ENCODE measurements at places on chromosomes 11 and 22.

- peak; percentile 75 for DNase-seq
Observed at GRCh38 chr11:117828611-117829368, 4.2 kb upstream of the FXYD2 start.

DNA sequence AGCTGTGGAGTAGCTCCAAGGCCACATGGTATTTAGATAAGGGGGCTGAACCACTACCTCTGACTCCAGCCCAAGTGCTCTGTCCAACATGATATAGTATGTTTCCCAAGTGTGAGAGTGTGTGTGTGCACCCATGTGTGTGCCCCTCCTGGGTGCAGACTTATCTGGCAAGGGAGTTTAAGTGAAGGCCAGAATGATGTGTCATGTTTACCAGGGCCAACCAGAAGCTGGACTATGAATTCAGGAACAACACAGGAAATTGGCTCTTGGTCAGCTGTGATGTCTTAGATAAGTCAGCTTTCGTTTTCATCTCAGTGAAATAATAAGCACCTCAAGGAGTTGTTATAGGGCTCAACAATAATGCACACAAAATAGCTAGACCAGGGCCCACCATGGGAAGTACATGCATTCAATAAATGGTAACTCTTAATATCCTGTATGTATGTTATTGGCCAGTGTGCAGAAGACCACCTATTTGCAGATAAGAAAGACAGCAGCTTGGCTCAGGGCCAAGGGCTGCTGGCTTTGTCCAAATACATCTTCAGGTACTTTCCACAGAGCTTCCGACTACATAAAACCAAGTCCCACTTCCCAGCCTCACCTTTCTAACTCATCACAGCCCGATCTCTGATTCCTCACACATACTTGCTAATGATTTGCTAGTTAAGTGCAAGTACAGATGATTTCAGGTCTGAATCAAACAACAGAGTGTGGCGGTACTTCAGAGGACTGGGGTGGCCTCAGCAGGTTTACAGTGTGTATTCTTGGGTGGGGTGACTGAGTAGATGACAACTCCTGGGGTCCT lies 120.9 kb downstream of the ME3 start:
- no peak for DNase-seq

DNA sequence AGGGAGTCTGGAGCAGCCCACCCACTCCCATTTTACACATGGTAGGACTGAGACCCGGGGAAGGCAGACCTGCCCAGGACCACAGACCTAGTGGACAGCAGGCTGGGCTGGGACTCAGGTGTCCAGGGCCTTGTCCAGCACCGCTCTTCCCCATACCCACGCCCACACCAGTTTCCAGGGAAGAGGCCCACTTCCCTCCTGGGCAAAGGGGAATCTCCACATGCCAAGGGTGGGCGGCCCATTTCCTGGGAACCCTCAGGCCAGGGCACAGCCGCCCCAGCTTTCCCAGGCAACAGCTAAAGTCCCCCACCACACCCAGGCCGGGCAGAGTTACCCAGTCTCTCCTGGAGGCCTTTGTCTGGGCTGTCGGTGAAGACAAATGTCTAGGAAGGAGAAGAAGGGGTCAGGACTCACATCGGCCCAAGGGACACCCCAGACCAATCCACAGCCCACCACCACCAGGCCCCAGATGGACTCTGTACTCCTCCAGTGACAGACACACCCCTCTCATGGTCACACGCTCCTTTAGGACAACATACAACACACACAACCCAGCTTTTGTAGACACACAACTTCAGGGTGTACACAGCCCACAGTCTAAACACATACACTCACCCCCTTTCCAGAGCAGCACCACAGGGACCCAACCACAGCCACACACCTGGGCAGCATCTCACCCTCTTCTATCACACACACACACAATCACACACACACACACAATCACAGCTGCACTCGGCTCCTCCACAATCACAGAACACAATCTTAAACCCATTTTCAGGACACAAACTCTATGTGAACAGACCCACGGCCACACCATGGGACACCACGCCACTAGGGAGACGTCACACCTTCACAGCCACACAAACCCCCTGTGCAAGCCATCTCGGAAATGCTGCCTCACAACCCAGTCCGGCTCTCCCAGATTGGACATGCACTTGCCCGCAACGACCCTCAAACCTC lies 5.5 kb downstream of the MFNG start:
- no peak for DNase-seq

- no peak for DNase-seq
Observed at GRCh38 chr22:46619240-46619829, 851 bp upstream of the GRAMD4 start.

DNA sequence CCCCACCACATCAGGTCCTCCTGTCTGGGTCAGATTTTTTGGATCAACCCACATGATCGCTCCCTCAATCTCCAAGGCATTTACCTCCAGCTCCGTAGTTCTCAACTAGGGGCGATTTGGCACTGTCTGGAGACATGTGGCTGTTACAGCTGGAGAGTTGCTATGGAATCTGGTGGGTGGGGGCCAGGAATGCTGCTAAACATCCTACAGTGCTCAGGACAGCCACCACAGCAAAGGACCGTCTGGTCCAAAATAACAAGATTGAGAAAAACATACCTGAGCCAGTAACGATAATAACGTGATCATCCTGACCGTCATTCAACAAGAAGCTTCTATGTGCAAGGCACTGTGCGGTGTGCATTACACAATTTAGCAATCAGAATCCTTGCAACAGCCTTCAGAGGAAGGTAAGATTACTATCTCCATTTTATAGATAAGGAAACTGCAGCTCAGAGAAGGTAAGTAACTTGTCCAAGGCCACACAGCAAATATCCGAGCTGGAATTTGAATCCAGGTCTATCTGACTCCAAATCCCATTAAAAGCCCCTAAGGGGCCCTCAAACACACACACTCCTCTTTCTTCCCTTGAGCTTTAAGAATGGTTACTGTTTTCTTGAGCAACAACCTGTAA lies 14.3 kb upstream of the CRY2 start:
- DNase-seq: no peak

- DNase-seq: no peak
Observed at GRCh38 chr22:28942801-28943500, 59.6 kb downstream of the ZNRF3 start.

GRCh38 chr11:2888266-2888968 lies 2.8 kb upstream of the CDKN1C start:
- peak; percentile 88 for DNase-seq

DNA sequence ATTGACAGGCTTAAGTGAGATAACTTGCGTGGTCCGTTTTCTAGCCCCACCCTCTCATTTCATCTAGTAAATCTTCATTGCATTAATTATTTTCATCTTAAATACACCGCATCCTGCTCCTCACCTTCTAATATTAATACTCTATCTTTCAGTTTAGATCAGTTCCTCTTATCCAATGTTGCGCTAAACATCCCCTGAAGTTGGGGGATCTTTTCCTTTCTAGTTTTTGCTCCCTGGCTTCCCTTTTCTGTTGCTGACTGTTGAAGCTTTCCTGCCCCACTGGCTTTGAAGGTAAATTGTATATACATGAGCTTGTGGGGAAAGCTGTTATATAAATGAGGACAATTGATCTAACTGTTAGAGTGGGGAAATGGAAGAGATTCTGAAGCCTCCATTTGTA lies 7.2 kb downstream of the CAT start:
- DNase-seq: no peak

GRCh38 chr22:48265000-48265625 lies 1502.7 kb downstream of the TBC1D22A start:
- DNase-seq: no peak

- no peak for DNase-seq
Observed at GRCh38 chr11:115155978-115156377, 348.2 kb downstream of the CADM1 start.

- no peak for DNase-seq
Observed at GRCh38 chr22:36574728-36575127, 45.8 kb upstream of the EIF3D start.

GRCh38 chr11:123386796-123387510 lies 43.1 kb upstream of the GRAMD1B start:
- no peak for DNase-seq

DNA sequence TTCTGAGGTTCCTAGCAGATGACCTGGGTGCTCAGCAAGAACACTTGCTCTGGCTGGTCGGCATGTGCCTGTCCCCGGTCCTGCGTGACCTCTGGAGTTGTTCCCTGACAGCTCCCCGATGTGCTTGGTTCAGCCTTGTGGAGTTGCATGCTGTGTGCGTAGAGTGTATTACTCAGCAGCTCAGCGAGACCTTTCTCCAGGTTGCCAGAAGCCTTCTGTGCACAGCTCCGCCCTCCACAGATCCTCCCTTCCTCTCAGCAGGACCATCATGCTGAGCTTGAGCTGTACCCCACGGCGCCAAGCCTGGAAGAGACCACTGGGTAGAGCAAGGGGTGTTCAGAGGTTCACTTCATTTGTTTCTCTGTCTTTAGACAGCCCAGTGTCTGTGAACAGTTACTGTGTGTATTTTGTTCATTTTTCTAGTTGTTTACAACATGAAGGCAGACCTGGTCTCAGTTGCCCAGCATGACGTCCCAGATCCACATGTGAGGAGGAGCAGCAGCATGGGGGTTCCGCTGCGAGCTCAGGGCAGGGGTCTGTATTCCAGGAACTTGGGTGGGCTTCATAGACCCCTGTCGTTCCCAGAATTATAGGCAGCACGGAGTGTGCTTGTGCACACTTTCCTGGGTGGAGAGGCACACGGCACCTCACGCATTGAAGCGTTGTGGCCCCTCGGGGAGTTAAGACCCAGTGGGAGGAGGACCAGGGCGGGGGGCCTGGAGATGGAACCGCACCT lies 148.6 kb downstream of the IGLL1 start:
- DNase-seq: no peak

- DNase-seq: no peak
Observed at GRCh38 chr11:98967005-98967404, 53.7 kb upstream of the CNTN5 start.

- peak; percentile 38 for DNase-seq
Observed at GRCh38 chr22:35352214-35353111, 28.4 kb upstream of the HMOX1 start.

DNA sequence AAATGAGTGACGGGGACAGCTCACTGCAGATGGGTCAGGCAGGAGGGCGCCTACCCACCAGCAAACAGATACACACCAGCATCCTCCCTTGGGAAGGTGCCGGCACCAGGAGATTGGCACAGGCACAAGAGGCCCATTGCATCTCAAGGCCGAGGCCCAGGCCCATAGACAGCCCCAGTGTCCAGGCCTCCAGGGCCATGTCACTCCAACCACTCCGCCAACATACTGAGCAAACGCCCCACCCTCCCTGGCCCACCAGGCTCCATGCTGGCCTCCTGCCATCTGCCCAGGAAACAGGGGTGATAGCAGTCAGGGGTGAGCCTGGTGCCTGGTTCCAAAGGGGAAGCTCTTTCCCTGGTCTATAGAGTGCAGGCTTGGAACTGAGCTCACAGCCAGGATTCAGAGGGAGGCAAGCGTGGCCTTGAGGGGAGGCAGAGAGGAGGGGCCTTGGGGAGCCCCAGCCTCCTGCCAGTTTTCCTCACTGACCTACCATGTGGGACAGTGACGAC lies 34.7 kb downstream of the PISD start:
- no peak for DNase-seq

GRCh38 chr11:12657336-12657735 lies 16.9 kb upstream of the TEAD1 start:
- no peak for DNase-seq

DNA sequence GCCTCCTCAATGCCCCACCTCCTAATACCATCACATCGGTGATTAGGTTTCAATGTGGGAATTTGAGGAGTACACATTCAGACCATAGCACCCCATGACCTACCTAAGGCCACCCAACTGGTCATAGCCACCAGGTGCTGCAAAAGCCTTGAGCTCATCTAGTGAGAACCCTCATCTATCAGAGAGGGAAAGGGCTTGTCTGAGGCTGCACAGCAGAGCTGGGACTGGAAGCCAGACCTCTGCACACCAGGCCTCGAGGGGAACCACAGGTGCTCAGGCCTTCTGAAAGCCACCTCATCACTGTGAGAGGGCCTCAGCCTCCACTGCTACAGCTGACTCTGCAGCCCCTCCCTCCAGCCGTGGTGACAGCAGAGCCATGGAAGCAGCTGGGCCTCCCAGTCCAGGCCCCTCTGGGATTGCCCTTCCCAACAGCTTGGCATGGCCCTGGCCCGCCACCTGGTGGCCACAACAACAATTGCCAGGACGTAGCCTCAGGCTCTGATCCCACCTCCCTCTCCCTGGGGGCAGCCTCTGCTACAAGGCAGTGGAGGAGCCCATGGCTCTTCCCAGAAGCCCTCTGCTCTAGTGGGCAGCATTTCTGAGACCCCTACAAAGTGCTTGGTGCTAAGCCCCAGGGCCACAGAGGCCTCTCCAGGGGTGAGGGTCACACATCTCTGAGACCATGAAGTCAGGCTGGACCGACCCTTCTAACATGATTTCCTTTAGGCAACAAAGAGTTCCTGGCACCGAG lies 41.0 kb upstream of the PRDM11 start:
- DNase-seq: peak; percentile 63

GRCh38 chr11:64654958-64655541 lies 64.0 kb downstream of the SLC22A12 start:
- DNase-seq: no peak

GRCh38 chr11:45651841-45652749 lies 13.3 kb downstream of the CHST1 start:
- no peak for DNase-seq

DNA sequence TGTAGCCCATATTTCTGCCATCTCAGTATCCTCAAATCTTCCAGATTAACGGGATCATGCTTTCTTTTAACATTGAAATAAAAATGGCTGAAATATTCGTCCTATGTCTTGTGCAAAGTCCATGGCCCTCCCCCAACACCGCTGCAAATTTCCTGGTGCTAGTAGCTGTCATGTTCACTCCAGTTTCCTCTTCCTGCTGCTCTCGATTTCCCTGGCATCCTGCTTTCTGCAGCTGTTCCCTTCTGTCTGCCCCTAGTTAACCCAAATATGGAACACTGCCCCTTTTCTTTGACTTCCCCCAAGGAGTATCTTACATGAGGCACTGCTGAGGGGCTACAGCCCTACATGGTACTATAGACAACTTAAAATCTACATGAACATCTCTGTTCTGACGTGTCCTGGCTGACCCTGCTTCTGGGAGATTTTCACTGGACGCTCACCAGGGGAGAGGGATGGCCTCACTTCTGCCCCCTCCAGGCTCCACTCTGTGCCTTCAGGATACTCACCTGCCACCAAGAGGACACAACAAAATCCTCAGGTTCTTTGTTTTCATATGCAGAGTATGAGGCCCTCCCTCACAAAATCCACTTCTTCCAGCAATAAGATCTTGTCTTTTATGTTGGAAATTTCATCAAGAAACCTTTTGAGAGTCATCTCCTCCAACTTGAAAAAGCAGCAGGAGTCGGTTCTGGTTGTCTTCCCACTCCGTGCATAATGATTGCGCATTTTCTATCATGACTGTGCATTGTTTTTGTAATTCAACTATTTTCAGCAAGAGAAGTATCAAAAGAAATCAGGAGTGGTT lies 29.5 kb upstream of the SCUBE2 start:
- no peak for DNase-seq

DNA sequence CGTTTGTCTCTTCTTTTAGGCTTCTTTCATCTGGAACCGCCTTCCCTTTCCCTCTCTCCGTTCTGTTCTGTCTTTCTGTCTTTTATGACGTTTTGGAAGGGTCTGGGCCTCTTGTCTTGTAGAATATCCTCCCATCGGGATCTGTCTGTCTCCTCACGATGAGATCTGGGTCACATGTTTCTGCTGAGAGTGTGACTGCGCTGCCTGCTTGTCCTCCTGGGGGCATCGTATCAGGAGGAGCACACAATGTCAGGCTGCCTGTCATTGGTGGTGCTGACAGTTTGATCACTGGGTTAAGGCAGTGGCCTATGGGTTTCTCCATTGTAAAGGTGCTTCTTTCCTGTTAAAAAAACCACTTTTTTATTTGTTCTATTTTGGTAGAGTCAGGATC lies 60.4 kb upstream of the PARVG start:
- no peak for DNase-seq

GRCh38 chr22:17228725-17229126 lies 9.5 kb upstream of the ADA2 start:
- DNase-seq: peak; percentile 28

GRCh38 chr11:110472858-110473257 lies 43.1 kb downstream of the FDX1 start:
- DNase-seq: no peak

Measured in CD4-positive, alpha-beta T cell treated with Interferon alpha-2 for 1 hour (primary cell).